ENCODE measurements at places on chromosomes 11 and 22. TPM values are rescaled to one million over a fixed set of nuclear protein-coding genes. Genes with fewer than 3 reads are reported as not detected.

SHANK3 gene
- polyA plus RNA-seq, result 0.12 TPM

- DNase-seq, result no peak
These were observed 15.6 kb downstream of the IGF2 start for GRCh38 chr11:2123628-2123960.

- DNase-seq, result no peak
These were observed 24.6 kb downstream of the SULT4A1 start for GRCh38 chr22:43837666-43838065.

GRCh38 chr11:45803971-45804760, 783 bp upstream of the SLC35C1 start:
- DNase-seq, result peak; percentile 55

- peak; percentile 93 for DNase-seq
These were observed 39.7 kb upstream of the AKIP1 start for GRCh38 chr11:8871171-8871775.

TSPAN32 gene
- polyA plus RNA-seq, result 0.05 TPM

OR51I1 gene
- polyA plus RNA-seq, result not detected

DNA sequence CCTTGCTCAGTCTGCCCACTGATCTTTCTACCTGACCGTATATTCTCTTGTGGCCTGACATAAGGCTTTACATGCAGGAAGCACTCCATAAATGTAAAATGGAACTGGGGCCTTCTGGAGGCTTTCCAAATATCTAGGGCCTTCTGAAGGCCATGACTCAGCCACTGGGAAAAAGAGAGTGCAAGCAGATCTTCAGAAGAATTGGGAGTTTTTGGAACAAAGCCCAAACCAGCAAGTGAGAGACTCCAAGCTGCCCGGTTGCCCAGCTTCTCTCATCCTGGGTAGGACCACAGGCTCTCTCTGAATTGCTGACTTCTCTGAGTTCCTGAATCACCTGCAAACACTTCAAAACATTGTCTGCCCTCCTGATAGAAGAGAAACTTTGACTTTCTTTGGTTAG, 107.9 kb upstream of the BMAL1 start:
- DNase-seq, result peak; percentile 96

DNA sequence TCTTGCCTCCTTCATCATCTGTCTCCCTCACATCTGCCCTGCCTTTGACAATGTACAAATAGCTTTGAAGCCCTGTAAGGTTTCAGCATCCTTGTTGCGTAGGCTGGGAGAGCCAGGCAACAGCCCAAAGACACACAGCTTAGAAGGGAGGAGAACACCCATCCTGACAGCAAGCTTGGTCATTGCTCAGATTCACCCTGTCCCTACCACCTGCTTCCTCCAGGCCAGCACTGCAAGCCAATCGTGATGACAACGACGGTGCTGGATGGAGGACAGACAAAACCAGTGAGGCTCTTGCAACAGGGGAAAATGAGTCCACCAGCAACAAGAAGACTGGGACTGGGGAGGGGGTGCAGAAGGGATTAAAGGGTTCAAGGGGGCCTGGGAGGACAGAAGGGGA, 32.9 kb upstream of the CD5 start:
- DNase-seq, result no peak

DNA sequence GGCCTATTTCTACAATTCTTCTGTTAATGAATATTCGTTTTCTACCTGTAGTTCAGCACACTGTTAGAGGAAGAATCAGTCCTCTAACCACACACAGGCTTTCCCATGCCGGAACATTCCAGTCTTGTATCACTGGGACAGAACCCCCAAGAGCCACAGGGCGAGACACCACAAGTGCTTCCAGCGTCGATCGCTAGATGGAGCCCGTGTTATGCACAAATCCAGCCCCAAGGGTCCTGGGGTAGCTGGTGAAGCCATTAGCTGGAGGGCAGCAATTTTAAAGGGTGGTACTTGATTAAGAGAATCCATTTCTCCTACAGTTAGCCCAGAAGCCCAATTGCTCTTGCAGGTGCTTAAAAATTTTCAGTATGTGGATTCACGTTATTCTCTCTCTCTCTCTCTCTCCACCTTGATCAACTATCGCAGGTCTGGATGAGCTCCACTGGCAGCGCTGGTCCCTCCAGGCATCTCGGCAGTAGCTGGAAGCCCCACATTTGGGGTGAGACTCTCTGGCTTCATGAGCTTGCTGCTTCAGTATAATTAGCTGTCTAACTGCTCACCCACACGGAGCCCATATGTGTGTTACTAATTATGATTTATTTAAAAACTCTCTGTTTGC, 148.2 kb upstream of the SNX19 start:
- peak; percentile 65 for DNase-seq

GRCh38 chr11:78030429-78031325, 7.6 kb upstream of the KCTD14 start:
- peak; percentile 78 for DNase-seq

DNA sequence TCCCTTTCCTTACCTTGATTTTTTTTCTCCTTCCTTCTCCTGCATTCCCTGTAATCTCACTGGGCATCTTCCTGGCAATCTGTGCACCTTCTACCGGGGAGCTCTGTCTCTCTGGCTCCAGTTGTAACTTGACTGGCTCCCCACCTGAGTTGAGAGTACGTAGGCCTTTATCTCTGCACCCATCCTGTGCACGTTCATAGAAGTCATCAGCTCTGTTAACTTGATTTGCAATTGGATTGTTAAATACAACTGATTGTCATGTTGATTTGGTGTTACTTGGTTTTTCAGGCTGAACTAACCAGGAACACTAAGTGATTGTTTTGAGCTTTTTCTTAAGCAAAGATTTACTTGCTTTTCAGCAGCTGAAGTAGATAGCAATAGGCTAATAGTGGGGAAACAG, 11.8 kb downstream of the SWAP70 start:
- no peak for DNase-seq

DNA sequence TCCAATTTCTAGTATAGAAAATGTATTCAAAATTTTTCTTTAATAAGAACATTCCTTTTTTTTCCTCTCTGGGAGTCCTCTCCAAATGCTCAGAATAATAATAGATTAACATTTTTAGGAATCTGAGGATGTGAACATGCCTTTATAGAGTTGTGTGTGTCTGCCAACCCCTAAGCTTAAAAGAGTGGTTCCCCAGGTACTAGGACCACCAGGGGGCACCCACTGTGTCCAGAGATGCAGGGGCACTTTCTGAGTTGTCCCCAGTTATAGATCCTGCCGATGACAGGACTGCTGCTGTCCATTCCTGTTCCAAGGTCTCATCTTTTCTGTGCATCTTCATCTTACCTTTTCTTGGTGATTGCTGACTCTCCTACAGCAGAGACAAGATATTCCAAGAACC, 27.0 kb upstream of the MICAL2 start:
- DNase-seq, result no peak

SPDYC gene
- polyA plus RNA-seq, result not detected

DNA sequence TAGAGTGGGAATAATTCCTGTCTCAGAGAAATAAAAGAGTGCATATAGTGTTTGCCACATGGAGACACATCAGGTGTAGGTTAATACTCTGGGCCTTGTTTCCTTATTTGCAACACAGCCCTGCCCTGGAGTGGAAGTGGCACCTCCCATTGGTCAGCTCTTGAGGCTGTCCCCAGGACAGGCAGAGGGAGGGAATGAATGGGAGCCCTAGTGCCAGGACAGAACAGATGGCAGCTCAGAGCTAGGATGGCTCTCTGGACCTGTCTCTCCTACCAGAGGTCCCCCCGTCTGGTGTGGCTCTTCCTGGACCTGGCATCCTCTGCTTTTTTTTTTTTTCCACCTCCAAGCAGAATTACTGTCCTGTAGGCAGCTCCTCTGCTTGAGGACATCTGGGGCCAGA, 35.6 kb downstream of the LIMK2 start:
- DNase-seq, result no peak

ANO9 gene
- not detected for polyA plus RNA-seq

GRCh38 chr11:75371949-75372876, 20.8 kb upstream of the ARRB1 start:
- no peak for DNase-seq

DNA sequence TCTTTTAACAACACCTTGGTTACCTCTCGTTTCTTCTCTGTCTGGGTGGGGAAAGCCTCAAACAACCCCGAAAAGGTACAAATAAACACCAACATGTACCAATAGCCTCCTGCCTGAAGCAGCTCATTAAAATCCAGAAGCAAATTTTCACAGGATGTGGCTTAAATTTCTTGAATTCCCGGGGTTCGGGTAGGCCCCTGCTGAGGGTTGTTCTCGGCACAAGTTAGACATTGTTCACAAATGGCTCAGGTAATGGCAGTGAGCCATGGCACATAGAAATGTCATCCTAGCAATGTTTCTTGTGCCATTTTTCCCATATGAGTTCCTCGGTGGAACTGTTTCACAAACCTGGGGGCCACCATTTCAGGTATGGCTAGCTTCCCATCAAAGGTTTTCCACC, 19.7 kb upstream of the GLYATL1 start:
- no peak for DNase-seq

KRTAP5-4 gene
- not detected for polyA plus RNA-seq

FOLR2 gene
- not detected for polyA plus RNA-seq

DNA sequence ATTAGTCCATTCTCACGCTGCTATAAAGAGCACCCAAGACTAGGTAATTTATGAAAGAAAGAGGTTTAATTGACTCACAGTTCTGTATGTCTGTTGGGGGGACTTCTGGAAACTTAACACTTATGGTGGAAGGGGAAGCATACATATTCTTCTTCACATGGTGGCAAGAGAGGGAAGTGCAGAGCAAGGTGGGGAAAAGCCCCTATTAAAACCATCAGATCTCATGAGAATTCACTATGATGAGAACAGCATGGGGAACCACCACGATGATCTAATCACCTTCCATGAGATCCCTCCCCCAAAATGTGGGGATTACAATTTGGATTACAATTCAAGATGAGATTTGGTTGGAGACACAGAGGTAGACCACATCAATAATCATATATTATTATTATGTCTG, 25.7 kb downstream of the CEP57 start:
- no peak for DNase-seq

DNA sequence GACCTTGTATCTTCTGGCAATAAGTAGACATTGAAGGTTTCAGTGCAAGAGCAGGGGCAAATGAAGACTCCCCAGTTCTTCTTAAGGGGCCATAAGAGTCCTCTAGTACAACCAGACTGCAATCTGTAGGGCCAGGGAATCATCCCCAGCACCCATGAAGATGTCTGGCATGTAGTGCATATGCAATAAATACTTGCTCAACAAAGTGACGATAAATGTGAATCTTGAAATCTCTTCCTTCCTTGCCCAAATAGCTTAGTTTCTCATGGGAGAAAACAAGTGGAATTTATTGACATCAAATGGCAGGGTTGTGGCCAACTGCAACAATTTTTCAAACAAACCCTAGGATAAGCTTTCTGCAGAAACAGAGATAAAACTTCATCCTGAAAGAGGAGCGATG, 107.6 kb downstream of the ABTB2 start:
- DNase-seq, result no peak

DNA sequence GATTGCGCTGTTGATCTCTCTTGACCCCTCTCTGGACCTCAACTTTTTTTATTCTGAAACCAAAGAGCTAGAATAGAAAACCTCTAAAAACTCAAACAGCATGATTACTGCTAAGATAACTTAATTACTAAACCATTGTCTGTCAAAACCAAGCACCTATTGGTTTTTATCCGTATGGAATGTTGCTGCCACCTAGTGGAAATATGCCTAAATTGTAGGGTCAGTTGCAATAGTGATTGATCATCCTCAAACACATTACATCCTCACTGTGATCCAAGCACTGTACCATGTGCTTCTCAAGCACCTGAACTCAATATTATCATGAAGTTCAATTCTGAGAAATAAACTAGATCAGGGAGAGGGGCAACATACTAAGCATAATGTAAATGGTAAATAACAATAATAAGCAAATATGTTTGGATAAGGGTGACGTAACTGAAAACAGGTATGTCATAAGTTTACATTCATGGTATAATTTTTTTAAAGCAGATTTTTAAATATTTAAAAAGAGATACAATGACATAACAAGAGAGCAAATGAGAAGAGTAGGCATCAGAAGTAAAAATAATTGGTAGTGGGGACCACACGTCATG, 3.8 kb upstream of the OR5A2 start:
- peak; percentile 22 for DNase-seq

GRCh38 chr11:1305501-1306056, 3.9 kb downstream of the TOLLIP start:
- no peak for DNase-seq

DNA sequence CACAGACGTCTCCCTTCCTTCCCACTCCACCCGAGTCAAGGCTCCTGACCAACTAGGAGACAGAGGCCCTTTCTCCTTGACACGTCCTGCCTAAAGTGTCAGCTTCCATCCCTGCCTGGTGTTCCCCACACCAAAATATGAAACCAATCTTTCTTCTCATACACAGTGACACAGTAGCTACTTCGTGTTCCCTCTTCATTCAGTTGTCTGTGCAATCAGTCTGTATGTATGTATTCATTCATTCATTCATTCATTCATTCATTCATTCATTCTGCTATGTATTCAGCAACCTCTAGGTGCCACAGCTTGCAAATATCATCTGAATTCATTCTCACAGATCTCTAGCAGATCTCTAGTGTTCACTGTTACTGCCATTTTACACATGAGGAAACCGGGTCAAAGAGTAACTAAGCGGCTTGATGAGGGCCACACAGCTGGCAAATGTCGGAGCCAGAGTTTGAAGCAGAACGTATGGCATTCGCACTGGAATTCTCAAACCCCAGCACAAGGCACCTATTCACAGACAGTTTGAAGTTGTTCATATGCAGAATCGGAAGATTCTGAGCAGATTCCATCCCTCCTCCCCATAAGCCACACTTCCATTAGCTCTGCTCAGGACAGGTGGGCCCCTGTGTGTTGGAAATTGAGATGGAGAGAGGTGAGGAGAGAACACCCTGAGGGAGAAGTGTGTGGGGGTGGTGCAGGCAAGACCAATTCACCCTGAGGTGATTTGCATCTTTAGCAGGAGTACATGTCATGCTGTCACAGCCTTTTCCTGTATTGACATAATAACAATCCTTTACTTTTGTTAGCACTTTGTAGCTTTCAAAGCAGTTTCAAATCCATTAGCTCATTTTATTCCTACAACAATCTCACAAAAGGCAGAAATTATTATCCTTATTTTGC, 275.7 kb downstream of the ST3GAL4 start:
- DNase-seq, result no peak

H19 gene
- polyA plus RNA-seq, result 8.9 TPM

Data from fibroblast of lung (primary cell).